Erythroblast (primary cell): ENCODE measurements at places on chromosomes 6 and 20.

- no peak for DNase-seq
Measured at GRCh38 chr6:91087908-91088307, 501.0 kb upstream of the MAP3K7 start.

DNA sequence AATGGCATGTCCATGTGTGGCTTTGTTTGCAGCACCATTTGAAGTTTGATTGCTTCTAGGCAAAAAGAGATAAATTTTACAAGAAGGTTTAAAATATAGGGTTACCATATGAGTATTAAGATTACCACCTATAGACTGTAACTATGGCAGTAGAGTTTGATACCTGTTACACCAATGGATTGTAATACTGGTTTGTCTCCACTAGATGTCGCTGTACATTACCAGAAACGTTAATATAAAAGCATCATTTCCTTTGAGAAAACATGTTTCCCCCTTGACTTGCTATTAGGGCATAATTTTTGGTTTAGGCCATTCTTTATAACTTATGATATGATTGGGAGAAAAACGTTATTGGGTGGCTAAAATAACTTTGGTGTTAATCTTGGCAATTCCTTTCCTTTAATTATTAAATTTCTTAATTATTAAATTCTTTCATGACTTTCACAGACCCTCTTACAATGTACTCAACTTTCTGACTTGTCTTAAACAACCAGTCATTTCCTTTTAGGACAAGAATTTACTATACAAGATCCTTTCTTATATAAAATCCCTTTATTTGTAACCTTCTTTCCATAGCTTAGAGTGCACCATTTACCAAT, 42.8 kb downstream of the HLA-DPB1 start:
- DNase-seq: peak; percentile 56

- no peak for DNase-seq
Measured at GRCh38 chr20:47008842-47009518, 114.3 kb downstream of the EYA2 start.

- DNase-seq: peak; percentile 17
Measured at GRCh38 chr6:84685983-84686584, 78.3 kb downstream of the TBX18 start.

DNA sequence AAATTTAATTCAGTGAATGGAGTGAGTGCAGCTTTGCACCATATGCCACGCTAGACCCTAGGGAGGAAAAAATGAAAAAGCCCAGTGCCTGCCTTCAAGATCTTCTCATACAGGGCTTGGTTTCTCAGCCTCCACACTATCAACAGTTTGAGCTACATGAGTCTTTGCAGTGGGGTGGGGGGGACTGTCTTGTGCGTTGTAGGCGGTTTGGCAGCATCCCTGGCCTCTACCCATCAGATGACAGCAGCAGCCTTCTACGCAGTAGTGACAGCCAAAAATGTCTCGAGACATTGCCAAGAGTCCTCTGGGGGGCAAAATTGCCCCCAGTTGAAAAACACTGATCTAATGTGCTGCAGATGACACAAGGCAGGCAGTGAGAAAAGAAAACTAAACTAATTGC, 6.2 kb downstream of the CDH22 start:
- no peak for DNase-seq

GRCh38 chr6:3400162-3400561, 56.7 kb downstream of the SLC22A23 start:
- no peak for DNase-seq
